Naive thymus-derived CD4-positive, alpha-beta T cell (primary cell): ENCODE measurements at places on chromosomes 1 and 21. TPM values are rescaled to one million over a fixed set of nuclear protein-coding genes. Genes with fewer than 3 reads are reported as not detected.

SPRR2A gene
- not detected for total RNA-seq

PEX14 gene
- total RNA-seq = 27.8 TPM

NCMAP gene
- not detected for total RNA-seq

CCDC17 gene
- total RNA-seq = 2.7 and 5.0 TPM in 2 replicates

APP gene
- total RNA-seq = 68.0 TPM

KCNJ9 gene
- not detected for total RNA-seq

CXADR gene
- 0.12 TPM for total RNA-seq

RGSL1 gene
- 0.69 TPM in 1 of 2 replicates, not detected in the other for total RNA-seq

GJB3 gene
- not detected for total RNA-seq

LRRN2 gene
- total RNA-seq = not detected

FAM78B gene
- 0.45 TPM for total RNA-seq

SPRR4 gene
- total RNA-seq = not detected in 2 replicates

SEMA6C gene
- 3.6 TPM for total RNA-seq

CYP4Z1 gene
- not detected for total RNA-seq

CHI3L1 gene
- total RNA-seq = 0.32 TPM
